ENCODE measurements at places on chromosomes 5 and 9.

GRCh38 chr9:92614763-92615461, 55.0 kb downstream of the IPPK start:
- DNase-seq: no peak

DNA sequence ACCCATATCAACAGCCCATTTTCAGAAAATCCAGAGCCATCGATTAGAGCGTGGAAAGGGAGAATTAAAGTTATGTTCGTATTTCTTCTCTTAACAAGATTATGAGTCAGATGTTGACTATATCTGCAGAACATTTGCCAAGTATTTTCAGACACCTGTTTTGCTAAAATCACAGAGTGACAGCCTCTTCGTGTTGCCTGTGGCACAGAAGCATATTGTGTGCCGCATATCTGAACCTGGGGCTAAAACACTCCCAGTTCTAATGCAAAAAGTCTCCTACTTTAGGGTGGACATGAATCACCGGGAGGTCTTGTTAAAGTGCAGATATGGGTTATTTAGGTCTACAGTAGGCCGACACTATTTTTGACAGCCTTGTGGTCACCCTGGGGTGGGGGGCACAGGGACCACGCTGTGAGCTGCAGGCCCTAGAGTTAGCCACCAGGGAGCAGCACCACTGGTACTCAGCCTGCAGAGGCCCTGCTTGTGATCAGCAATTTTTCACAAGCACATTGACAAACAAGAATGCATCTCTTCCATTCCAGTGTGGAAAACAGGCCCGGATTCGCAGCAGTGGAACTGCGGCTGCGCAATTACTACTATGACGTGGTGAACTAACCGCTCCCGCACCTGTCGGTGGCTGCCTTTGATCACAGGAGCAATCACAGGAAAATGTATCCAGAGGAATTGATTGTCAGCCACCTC, 93.5 kb downstream of the SYK start:
- no peak for DNase-seq

DNA sequence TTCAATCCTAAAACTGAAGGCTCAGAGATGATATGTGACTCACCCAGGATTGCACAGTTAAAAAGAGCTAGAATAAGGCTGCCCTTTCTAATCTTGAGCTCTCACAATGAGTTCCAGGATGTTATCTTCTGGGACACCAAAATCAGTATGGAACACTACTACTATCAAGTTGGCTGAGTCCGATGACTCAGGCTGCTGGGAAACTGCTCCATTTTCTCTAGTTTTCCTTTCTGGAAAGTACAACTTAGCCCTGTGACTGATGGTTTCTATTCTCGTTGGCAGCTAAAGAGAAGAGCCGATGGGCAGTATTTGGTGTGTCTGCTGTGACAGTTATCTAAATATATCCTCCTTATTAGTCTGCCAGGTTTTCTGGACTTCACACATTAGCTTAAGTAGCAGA, 37.9 kb upstream of the DPYSL3 start:
- DNase-seq: no peak

GRCh38 chr5:140217299-140218026, 42.5 kb downstream of the CYSTM1 start:
- DNase-seq: no peak

DNA sequence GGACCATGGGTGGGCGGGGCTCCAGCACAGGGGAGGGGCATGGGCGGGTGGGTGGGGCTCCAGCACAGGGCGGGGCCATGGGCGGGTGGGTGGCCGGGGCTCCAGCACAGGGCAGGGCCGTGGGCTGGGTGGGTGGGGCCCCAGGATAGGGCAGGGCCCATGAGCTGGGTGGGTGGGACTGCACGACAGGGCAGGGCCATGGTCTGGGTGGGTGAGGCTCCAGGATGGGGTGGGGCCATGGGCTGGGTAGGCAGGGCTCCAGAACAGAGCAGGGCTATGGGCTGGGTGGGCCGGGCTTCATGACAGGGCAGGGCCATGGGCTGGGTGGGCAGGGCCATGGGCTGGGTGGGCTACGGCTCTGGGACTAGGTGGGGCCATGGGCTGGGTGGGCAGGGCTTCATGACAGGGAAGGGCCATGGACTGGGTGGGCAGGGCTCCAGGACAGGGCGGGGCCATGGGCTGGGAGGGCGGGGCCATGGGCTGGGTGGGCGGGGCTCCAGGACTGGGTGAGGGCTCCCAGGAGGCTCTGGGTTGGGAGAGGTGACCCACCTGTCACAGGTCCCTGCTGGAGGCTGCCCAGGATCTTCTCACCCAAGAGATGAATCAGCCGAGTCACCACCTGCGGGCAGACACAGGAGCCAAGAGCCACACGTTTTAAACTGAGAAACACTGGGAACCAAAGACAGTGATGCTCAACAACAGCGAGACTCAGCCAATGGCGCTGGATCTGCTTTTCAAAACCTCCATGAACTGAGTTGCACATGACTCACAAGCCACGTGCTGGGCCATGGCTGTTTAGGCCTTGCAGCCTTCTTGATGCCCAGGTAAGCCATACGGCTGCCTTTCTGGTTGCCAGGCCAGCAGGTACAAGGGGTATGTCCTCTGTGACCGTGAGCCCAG, 33.6 kb upstream of the NSMF start:
- DNase-seq: no peak

- DNase-seq: peak; percentile 38
Measured at GRCh38 chr5:179732918-179733771, 523 bp downstream of the MAML1 start.

- no peak for DNase-seq
Measured at GRCh38 chr9:38185647-38186403, 116.8 kb upstream of the SHB start.

- DNase-seq: no peak
Measured at GRCh38 chr5:74628359-74628758, 12.2 kb downstream of the ENC1 start.

- no peak for DNase-seq
Measured at GRCh38 chr5:180139731-180140055, 68.1 kb upstream of the RNF130 start.

GRCh38 chr5:159231167-159231566, 21.8 kb upstream of the RNF145 start:
- DNase-seq: no peak

- DNase-seq: no peak
Measured at GRCh38 chr5:43855452-43855851, 252.5 kb downstream of the NNT start.

GRCh38 chr9:113238859-113239232, 17.5 kb downstream of the SLC31A1 start:
- no peak for DNase-seq

DNA sequence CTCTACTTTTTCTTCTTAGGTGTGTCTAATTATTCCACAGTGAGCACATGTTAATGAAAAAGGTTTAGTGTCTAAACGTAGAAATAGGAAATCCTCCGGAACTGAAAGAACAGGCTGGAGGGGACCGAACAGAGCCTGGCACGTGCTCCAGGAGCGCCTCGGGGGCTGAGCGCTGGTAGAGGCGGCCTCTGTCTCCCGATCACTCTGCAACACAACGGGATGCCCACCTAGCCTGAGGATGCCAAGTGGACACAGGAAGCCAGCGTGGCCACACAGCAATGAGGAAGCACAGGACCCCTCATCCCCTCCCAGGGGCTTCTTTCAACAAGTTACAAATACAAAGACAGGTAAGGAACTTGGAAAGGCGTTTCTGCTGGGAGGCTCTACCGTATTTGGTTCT, 19.4 kb downstream of the TRIM7 start:
- no peak for DNase-seq

DNA sequence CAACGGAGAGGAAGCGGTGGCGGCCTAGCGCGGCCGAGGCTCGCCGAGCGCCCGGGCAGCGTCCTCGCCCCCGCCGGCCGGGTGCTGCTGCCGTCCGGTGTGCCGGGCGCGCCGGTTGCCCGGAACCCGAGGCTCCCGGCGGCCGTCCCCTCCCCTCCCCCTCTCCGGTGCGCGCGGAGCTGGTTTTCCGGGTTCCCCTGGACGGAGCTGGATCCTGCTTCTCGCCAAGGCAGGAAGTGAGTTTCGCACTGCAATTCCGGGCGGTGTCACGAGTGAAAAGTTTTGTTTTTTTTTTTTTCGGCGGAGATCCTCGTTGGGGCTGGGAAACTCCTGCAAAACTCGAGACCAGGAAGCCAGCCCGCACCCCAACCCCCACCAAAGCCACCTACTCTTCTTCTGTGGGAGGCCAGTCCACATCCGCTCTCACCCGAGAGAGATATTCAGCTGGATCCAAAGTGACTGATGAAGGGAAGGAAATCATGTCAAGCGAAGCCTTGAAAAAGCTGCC, at the start of gene ERBIN:
Gene ERBIN, plus strand, starts transcription at position 300 of the 508 bp plus-strand sequence. CDS start 66,144 bp downstream, outside the sequence.
- DNase-seq: peak; percentile 46

DNA sequence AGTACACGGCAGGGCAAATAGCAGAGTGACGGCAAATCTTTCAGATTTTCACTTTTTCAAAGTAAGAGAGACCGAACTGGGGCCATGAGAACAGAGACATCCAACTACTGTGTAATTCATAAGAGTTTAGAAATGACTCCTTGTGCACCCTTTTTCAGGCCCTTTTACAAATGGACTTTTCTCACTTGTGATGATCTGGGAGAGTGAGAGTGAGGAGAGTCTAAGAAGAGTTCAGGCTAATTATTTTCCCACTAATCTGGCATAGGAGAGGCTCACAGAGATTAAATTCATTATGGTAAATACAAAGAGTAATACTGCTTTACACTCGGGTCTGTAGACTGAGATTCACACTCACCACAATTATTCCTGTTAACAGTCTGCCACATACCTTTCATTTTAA, 880 bp upstream of the CCNG1 start:
- no peak for DNase-seq

GRCh38 chr9:93184432-93185265, 710 bp downstream of the WNK2 start:
- DNase-seq: peak; percentile 13

GRCh38 chr5:151026679-151027078, 6.3 kb downstream of the GPX3 start:
- no peak for DNase-seq

GRCh38 chr9:84002344-84002743, 21.7 kb downstream of the RMI1 start:
- no peak for DNase-seq

DNA sequence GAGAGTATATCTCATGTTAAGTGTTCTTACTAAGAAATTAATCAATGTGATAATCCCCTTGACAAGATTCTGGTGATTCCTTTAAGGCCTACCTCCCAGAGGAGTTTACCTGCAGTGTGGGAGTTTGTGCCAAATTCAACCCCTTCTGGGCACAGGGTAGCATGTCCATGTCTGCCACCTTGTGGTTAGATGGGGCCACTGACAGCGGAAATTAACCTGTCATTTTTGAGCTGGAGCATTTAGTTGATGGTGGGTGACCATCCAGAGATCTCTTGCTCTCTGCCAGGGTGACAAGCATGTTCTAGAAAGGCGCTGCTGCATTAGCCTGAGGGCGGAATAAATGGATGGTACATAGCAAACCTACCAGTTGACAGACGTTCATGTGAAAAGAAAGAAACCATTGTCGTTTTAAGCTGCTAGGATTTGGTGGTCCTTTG, 132.2 kb downstream of the FBXO4 start:
- DNase-seq: peak; percentile 27

GRCh38 chr5:150948539-150948938, 43.8 kb upstream of the ZNF300 start:
- no peak for DNase-seq

GRCh38 chr5:1332461-1333001, 12.4 kb downstream of the CLPTM1L start:
- no peak for DNase-seq

DNA sequence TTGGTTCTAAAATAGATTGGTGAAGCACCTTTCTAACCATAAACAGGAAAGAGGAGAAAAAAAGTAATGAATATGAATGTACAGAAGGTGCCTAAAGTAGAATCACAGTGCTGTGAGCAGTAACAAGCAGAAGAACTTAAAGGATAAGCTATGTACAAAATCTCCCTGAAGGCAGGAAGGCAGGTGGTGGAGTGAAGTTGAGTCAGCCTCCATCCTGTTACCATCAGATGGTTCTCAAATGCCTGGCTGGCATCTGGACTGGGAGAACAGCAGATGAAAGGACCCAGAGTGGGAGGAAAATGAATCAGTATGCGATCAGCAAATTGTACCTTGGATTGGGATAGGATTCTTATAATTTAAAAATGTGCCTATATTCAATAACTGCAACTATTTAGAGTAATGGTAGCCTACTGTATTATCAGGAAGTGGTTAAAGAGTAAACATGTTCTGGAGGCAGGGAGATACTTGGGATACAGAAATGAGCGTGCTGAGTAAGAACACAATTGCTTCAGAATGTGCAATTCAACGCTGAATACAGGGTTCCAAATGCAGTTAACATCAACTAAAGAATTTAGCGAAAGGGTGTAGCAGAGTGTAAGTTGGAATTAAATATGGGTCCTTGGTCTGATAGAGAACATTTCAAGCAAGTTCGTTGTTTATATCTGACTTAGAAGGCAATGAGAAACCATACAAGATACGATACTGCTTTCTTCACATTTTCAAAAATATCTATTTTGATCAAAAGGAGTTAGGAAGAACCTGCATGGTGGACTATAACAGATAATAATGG, 21.1 kb upstream of the FER start:
- no peak for DNase-seq

DNA sequence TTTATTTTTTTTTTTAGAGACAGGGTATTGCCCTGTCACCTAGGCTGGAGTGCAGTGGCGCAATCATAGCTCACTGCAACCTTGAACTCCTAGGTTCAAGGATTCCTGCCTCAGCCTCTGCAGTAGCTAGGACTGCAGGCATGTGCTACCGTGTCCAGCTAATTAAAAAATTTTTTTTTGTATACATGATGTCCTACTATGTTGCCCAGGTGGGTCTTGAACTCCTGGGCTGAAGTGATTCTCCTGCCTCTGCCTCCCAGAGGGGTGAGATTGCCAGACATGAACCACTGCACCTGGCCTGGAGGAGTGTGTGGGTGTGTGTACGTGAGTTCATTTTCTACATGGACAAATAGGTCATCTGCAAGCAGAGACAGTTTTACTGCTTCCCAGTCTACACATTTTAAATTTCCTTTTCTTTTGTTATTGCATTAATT, 33.8 kb downstream of the JMY start:
- no peak for DNase-seq

DNA sequence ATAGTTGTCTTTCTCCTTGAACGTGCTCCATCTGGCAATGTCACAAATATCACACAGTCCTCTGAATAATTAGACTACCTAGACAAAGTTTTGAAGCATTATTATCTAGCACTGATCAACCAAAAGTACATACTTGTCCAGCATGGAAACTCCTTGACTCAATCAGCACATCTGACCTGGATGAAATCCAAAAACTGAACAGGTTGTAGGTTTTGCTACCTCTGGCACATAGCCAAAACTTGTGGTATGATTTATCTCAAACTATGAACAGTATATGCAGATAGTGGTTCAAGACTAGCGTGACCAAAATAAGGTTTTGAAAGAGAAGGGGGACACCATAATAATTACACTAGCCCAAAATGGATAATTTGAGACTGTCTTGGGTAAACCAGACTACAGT, 158.1 kb downstream of the ARRDC3 start:
- DNase-seq: no peak

DNA sequence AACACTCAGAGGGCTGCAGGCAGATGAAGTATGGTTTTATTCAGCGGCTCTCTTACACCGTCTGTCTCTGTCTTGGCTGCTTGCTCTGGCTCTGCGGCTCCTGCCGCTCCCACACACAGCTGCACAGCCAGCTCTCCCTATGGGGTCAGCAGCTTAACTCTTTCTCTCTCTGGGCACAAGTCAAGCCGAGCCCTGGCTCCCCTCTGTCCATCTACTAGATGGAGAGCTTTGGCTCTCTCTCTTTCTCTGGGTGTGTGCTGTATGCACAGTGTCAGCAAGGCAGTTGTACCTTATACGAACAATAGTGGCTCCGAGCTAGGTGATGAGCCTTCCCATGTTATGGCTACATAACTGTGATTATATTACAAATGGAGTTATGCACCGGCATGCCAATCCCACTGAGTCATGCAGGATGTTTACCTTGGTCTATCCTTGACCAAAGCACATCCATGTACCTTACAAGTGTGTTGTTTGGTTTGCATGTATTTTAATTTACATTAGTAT, 19.3 kb upstream of the PPP2CA start:
- DNase-seq: no peak
